ENCODE measurements at places on chromosomes 16 and 17.
A peak's percentile ranks its signal among the peaks of the same experiment; 100 is the strongest.

- DNase-seq, result no peak
These were observed 20.0 kb downstream of the ITGAE start for GRCh38 chr17:3780986-3781385.

DNA sequence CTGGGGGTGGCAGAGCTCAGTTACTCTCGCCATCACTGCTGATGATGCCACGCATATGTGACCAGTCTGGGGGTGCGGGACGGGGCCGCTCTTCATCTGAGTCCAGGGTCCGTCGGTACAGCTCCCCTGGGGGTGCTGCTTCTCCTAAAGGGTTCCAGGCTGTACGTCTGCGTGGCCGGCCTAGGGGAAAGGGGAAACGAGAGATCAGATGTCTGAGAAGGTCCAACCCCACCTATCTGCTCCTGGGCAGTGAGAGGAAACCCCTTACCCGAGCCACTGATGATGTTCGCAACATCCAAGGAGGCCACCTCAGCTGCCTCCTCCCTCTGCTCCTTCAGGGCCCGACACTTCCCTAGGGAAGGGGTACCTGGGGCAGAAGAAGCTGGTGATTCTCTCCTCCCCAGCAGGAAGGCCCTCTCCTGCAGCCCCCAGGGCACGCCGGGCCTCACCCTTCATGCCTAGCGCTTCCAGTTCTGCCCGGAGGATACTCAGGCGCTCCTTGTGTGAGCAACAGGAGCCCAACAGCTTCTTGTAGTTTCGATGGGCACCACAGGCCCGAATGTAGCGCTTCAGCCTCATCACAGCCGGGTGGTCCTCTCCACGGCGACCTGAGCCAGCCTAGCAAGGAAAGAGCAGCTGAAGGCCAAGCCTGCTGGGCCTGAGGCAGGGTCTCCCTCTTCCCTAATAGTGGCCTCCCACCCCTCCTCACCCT is 2.1 kb downstream of the HIRIP3 start:
- DNase-seq, result no peak

DNA sequence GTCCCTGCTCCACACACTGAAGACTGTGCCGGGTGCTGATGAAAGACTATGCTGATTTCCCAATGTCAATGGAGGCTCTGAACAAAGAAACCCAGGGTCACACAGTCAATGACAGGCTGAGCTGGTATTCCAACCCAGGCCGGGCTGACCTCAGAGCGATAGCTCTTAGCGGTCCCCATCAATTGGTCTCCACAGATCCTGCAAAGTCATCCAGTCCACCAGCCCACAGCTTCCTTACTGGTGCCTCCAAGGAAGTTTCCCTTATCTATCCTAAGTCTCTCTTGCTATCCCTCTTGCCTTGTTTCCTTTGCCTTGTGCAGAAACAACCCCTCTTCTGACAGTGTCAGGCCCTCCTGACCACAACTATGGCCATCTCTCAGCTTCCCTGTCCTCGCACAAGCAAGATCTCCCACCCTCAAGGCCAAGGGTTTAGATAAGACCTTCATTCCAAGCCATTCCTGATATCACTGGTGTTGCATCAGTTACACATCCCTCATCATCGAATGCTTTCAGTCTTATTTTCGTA is 52.7 kb upstream of the KSR1 start:
- no peak for DNase-seq

- DNase-seq, result no peak
These were observed 5.6 kb downstream of the AKAP1 start for GRCh38 chr17:57090560-57091185.

DNA sequence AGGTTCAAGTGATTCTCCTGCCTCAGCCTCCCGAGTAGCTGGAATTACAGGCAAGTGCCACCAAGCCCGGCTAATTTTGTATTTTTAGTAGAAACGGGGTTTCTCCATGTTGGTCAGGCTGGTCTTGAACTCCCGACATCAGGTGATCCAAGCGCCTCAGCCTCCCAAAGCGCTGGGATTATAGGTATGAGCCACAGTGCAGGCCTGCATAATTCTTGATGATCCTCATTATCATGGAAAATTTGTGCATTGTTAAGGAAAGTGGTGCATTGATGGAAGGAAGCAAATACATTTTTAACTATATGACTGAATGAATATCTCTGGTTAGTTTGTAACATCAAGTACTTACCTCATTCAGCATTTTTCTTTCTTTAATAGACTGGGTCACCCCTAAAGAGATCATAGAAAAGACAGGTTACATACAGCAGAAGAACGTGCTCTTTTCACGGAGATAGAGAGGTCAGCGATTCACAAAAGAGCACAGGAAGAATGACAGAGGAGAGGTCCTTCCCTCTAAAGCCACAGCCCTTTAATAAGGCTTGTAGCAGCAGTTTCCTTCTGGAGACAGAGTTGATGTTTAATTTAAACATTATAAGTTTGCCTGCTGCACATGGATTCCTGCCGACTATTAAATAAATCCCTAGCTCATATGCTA is 38.1 kb downstream of the RND2 start:
- DNase-seq, result no peak

GRCh38 chr16:77308163-77308561 is 109.0 kb downstream of the SYCE1L start:
- no peak for DNase-seq

- DNase-seq, result no peak
These were observed 23.5 kb upstream of the SIAH1 start for GRCh38 chr16:48408688-48409087.

- peak; percentile 63 for DNase-seq
These were observed 61.3 kb upstream of the KIFC3 start for GRCh38 chr16:57863434-57864160.

DNA sequence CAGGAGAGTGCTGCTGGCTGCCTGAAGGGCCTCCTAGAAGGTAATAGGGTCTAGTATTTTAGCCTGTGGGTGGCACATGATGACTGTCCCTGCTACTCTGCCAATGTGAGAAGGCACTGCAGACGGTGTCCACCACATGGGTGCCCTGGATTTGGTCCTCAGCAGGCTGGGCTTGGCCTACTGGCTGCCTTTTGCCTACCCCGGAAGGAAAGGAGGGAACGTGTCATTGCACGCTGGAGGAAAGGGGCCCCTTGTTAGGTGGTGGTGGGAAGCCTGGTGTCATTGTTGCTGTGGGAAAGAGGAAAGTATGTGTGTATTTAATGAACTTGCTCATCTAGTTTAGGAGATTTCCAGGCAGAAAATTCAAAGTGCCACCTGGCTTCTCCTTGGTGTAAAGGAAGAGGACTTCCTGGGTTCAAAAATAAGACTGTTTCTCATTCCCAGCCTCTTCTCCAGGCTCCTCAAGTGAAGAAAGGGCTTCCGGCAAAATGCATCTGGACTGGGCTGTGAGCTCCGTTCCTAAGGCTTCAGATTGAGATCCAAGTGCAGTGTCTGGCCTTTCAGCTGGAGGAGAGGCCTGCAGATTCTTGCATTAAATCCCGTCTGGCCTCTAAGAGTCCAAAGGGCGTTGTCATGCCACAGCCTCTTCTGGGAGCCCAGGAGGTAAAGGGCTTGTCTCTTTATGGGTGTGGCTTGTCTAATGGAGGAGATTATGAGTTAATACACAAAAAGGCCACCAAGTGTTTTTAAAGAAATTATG is 55.1 kb downstream of the RPTOR start:
- no peak for DNase-seq

DNA sequence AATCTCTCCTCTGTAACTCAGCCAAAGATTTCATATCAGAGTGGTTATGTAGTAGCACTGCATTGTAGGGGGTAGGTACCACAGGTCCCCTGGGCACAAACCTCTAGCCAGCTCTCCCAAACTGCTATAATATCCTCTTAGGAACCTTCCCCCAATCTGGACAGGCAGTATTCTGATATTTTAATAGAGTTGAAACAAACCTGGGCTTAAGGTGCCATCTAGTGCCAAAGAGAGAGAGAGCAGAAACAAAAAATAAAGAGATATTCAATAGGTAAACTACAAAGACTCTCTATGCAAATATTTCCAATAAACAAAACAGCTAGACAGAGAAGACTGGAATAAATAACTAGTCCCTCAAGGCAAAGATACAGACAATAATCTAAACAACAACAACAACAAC is 1070.0 kb downstream of the CDH11 start:
- DNase-seq, result no peak
